Stimulated activated CD4-positive, alpha-beta T cell treated with anti-CD3 and anti-CD28 coated beads, TNF-alpha, amount 100 ng/mL, for 24 hours (primary cell): ENCODE measurements at places on chromosomes 12 and 14.

DNA sequence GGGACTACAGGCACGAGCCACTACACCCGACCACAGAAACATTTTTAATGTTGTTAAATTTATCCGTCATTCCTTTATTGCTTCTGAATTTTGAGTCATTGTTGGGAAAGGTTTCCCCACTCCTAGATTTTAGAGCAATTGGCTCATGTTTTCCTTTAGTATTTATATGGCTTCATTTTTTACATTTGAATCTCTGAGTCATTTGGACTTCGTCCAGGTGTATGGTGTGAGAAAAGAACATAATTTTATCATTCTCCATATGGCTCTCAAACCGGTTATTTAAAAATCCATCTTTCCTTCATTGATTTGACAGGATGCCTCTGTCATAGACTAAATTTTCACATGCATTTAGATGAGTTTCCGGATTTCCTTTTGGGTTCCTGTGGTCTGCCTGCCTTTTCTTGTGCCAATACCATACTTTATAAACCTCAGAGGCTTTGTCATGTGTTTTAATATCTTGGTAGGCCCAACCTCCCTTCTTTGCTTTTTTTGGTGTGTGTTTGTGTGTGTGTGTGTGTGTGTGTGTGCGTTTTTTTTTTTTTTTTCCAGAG lies 30.9 kb downstream of the LRTM2 start:
- no peak for DNase-seq

GRCh38 chr12:85874031-85874461 lies at the start of gene NTS:
TSS of gene NTS (plus strand) at chr12:85874295. CDS start at chr12:85874404, 109 bp downstream.
- no peak for DNase-seq

- DNase-seq, result no peak
These were observed 1.7 kb downstream of the KCNH3 start for GRCh38 chr12:49540229-49541139.

GRCh38 chr14:64725879-64726584 lies 21.8 kb downstream of the PLEKHG3 start:
- DNase-seq, result no peak

- no peak for DNase-seq
These were observed 200.6 kb upstream of the STXBP6 start for GRCh38 chr14:25250516-25250915.
